Hematopoietic multipotent progenitor cell (in vitro differentiated cells): ENCODE measurements at places on chromosomes 12 and 14.

DNA sequence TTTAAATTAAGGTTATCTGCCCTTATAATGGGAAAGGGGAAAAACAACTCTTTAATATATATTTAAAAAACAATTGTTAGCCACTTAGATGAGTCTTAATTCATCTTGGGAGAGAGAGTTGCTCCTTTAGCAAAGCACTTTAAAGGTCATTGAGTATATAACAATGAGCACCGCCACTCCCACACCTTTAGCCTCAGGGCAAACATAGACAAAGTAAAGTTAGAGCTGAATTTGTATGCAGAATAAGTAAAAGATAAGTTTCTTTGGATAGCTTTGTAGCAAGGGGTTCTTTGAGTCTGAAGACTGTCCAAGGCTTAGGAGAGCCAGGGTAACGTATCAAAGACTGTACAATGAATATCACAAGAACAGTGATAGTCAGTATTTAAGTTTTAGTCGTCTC lies 728.8 kb upstream of the LMO3 start:
- no peak for DNase-seq

DNA sequence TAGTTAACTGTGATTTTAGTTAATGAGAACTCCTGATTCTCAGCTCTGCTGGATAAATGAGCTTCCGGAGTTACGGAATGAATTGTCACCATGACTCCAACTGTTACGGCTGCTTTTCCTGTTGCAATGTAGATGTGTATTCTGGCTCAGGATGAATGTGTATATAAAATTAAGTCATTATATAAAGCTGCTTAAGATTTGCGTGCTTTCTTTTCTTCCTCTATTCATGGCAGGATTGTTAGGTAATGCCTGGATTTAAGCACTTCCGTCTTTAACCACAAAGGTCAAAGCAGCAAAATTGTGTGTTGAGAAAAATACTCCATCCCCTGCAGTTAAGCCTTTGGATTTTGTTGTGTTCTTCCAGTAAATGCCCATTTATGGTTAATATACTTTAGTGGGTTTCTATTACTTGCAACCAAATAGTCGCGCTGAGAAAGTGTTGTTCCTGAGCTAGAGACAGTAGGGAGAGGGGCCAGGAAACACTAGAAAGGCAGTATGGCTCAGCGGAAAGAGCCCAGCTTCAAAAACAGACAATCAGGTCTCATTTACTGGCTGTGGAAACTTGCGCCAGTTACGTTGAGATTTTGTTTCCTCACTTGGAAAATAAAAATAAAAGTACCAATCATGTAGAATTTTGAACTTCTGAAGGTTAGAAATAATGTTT lies 9.4 kb upstream of the CCDC175 start:
- DNase-seq: no peak

DNA sequence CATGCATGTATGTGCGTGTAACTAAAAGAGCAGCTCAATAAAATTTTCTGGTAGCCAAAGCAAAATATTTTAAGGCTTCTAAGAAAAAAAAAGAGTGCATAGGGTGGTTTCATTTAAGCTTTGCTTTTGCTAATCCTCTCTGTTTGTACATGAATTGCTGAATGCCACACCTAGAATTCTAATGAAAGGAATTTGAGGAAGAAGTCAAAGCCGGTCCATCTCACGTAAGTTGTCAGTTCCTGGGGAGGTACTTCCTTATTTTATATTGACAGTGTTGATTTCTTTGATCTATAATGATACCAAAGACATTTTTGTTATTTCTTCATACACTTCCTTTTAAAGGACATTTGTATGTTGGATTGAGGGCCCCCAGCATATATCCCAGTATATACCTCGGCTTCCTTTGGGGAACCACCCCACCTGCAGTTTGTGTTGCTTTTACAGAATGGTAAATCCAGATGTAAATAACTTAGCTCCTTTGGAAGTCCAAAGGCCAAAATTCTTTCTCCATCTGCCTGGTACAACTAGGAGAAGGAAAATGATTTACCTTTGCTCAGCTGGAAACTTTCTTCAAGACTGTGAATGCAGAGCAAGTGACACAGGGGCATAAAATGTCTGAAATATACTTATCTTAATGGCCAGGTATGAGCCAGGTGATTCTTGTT lies 420.9 kb upstream of the ATP2B1 start:
- no peak for DNase-seq

DNA sequence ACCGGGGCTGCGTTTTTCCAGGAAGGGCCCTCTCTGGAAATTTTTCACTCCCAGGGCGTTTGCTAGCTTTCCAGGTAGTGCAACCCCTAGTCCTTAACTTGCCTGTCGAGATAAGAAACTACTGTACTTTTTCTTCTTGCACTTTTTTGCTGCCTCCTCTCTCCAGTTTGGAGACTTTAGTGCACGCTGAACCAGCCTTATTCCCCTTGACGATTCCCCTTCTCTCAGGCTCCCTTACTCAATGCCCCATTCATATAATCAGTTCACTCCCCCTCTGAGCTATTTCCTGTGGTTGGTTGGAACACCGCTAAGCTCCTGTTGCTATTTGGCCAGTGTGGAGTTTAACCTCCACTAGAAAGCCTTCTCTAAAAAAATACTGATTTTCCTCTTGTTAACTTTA lies 682 bp downstream of the CREBL2 start:
- peak; percentile 33 for DNase-seq

GRCh38 chr12:131075611-131076010 lies 121.9 kb downstream of the ADGRD1 start:
- DNase-seq: no peak

DNA sequence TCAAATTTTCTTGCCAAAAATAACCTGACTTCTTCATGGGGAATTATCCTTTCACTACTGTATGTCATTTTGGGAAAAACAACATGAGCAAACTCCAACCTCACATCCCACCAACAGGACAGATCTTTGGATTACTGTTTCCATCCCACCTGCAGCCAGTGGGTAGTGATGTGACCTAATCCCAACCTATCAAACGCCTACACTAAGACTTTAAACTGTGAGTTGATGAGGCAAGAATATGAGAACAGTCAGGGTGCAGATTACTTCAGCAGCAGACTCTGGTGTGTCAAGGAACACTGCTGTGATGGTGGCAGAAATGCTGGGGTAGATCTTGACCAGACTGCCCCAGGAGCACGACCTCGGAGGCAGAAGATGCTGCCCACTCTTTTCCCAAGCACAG lies 293.2 kb downstream of the DUSP6 start:
- DNase-seq: no peak

- no peak for DNase-seq
These were observed 37.4 kb downstream of the GNPTAB start for GRCh38 chr12:101793401-101793800.

DNA sequence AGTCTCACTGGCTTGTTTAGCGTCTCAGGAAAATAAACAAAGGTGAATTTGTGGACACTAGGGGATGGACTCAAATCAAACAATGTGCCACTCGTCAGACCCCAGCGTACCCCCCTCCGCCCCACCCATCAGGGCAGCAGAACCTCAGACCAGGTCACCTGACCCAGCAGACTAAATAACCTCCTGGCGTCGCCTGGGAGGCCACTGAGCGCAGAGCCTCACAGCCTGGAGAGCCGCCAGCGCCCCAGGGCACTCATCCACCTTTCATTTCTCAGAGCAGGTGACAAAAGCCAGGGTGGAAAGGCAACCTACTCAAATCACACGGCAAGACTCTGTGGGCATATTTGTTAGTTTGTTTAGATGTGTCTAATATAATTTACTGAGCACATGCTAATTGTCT lies 100.9 kb downstream of the DICER1 start:
- no peak for DNase-seq

GRCh38 chr12:55842681-55843429 lies at the start of gene MMP19:
Gene MMP19 (minus strand): TSS chr12:55842936. CDS start chr12:55842830, 106 bp downstream.
- DNase-seq: no peak

DNA sequence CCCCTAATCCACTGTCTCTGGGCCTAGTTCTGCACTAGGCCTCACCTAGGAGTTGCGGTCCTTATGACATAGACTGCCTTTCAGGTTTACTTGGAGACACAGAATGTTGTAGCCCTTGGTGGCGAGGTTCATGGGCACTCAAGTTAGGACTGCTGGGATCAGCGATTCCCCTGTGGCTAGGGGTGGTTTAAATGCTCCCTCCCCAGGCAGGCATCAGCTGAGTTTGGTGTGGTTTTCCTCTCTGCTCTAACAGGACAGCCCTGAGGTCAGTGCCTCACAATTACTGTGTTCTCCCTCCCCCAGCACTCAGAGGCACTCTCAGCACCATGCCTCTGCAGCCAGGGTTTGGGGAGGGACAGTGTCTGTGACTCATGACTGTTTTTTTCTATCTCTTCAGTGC lies 22.2 kb upstream of the RDH16 start:
- no peak for DNase-seq

GRCh38 chr12:45260104-45260815 lies 44.4 kb downstream of the ANO6 start:
- no peak for DNase-seq

GRCh38 chr14:71384007-71384845 lies 477.0 kb downstream of the PCNX1 start:
- DNase-seq: no peak
